ENCODE measurements at places on chromosomes 7 and 10.

GRCh38 chr10:108586424-108586823, 1336.9 kb downstream of the XPNPEP1 start:
- no peak for DNase-seq

- DNase-seq = no peak
Observed at GRCh38 chr7:12737373-12737772, 49.9 kb downstream of the ARL4A start.

DNA sequence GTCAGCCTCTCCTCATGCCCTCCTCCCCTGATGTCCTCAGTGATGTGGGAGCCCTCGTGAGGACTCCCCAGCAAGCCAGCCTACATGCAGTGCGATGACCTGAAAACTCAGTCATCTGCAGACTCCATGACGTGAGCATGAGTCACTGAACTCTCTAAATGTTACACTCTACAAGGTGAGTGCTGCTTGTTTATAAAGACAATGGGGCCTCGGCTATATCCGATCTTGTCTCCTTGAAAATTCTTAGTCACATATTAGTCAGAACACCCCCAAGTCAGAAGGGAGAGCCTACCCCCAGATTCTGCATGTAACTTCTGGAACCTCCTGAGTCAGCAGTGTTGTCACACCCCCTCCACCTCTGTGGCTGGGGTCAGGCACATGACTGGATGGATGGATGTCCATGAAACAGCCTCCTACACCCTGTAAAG, 673.8 kb downstream of the INHBA start:
- no peak for DNase-seq

DNA sequence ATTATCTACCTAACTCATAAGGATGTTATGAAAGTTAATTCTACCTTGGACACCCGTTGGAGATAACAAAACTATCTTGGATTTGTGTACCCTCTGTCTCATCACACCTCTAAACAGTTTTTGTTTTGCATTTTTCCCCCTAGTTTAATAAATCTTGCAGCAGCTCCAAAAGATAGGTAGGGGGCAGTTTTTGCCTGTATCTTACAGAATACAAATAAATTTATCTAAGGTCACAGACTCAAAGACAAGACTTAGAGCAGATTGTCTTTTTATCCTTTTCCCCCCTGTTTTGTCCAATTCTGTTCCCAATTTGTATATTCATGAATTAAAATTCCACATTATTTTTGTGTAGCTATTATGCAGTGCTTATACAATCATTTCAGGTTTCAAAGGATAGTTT, 5.0 kb upstream of the SORCS1 start:
- no peak for DNase-seq

Measured in hindlimb muscle (tissue), 1 donor.